Right renal pelvis (tissue), 4 donors: ENCODE measurements at places on chromosomes 16 and 17. TPM values are rescaled to one million over a fixed set of nuclear protein-coding genes. Genes with fewer than 3 reads are reported as not detected.

TOP2A gene
- 164 TPM for polyA plus RNA-seq

SLX1A gene
- polyA plus RNA-seq: 18.9 TPM

- no peak for DNase-seq
Observed at GRCh38 chr16:23491490-23492391, 18.6 kb downstream of the GGA2 start.

WFDC1 gene
- 4.1 TPM for polyA plus RNA-seq
